ENCODE measurements at places on chromosomes 16 and 17.

DNA sequence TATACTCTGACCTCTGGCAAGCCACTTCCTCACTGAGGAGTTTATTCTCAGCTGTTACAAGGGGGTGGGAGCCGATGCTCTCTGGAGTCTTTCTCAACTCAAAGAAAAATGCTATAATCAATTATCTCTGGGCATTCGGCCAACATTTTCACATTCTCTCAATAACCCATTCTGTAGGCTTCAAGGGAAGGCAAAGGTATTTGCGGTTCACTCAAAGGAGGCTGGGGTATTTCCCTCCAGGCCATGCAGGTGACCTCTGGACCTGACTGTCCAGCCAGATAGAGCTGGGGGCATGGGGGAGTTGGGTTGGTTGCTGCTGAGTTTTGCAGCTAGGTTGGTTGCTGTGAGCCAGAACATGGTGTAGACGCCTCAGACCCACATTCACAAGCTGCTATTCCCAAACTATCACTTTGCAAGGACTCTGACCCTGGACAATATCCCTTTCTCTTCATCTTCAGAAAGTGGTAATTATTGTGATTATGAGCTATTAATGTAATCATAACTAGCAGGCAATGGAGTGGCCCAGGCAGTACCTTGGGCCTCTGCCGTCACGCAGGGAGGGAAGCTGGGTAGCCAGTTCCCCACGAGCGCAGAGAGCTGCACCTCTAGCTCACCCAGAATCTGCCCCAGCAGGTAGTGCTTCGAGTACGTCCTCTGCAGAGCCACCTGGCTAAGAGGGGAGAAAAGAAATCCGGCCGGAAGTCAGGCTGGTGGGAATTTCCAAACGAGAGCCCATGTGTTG, 42.1 kb downstream of the AIPL1 start:
- no peak for DNase-seq

GRCh38 chr16:58464916-58465731, 34.8 kb upstream of the NDRG4 start:
- DNase-seq: peak; percentile 81

GRCh38 chr16:79278506-79278905, 322.0 kb downstream of the MAF start:
- no peak for DNase-seq

DNA sequence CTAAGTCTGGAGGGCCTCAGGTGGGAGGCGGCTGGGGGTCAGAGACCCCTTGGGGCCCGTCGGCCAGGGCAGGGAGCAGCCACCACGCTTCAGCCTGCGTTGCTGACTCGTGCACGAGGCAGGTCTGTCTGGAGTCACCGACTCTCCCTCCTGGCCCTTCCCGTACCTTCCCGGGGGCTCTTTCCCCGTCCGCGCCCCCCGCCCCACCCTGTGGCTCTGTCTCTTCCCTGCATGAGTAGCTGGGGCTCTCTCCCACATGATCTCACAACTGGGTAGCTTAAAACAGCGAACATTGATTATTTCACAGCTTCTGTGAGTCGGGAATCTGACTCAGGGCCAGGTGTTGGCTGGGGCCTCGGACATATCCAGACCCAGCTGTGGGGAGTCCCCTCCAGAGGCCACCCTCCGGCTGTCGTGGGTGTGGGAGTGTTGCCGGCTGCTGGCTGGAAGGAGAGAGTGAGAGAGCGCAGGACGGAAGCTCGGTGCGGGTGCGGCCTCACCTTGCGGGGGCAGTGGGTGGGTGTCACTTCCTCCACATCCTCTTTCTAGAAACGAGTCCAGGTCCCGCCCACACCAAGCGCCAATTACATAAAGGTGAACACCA, 17.3 kb downstream of the BAHCC1 start:
- no peak for DNase-seq

DNA sequence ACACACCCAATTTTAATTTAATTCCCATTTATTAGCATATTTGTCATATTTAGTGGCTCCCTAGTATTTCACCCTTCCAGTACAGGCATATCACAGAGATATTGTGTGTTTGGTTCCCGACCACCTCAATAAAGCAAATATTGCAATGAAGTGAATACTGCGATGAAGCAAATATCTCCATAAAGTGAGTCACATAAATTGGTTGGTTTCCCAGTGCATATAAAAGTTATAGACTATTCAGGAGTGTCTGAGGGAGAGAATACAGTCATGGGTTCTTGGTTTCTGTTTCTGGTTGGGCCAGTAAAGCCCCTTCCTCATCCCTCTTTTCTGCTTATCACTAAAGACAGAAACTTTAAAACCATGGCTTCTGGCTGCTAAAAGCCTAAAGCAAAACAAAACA, 295.4 kb upstream of the AXIN2 start:
- DNase-seq: no peak

GRCh38 chr17:16135461-16135860, 79.9 kb downstream of the NCOR1 start:
- DNase-seq: no peak

All from A549 (cell line).